Right ventricle myocardium inferior (tissue), 1 donor: ENCODE measurements at places on chromosomes 3 and 15. TPM values are rescaled to one million over a fixed set of nuclear protein-coding genes. Genes with fewer than 3 reads are reported as not detected.

DNA sequence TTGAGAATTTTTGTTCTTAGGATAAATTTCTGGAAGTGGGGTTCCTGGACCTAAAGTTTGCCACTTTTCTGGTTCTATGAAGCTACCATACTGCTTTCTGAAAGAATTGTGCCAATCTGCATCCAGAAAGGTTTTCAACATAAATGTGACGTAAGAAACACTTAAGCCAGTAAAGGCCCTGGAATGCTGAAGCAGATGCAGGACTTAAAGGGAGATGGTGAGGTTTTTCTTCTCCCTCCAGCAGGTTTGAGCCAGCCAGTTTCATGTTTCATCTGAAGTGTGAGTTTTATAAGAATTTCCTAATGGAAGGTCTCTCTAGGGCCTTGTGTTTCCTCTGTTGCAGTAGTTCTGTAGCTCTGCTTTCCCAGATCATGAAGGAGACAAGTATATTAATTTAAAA, 33.1 kb downstream of the ZNF592 start:
- DNase-seq = no peak

GRCh38 chr3:189316296-189317019, 144.7 kb downstream of the TPRG1 start:
- no peak for DNase-seq

DNA sequence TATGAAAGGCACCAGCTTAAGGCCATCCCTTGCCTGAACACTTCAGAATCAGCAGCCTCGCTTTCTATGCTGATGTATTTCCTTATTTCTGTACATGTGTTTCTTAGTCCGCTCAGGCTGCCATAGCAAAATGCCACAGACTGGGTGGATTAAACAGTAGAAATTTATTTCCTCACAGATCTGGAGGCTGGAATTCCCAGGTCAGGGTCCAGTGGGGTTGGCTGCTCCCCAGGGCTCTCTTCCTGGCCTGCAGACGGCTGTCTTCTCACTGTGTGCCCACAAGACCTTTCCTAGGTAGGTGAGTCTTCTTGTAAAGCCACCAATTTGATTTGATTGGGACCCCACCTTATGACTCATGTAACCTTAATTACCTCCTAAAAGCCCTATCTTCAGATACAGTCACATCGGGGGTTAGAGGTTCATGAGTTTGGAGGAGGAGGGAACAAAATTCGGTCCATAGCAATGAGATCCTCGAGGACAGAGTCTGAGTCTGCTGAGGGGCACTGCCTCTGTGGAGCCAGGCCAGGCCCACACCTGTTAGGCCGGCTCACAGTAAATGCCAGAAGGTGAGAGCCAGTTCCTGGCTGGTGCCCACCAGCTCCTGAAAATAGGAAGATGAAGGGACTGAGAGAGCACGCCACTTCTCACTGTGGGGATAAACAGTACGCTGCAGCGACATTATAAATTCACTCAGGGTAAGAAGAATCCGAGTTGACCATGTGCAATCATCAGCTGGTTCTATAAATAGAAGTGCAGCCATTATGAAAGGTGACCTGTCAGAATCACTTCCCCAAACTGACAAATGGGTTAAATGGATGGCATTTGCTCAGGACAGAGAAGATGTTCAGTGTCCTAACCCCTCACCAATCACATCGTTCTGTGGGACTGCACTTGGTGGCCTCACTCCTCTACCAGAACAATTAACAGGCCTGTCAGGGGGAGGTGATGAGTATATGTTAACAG, 41.1 kb downstream of the CTXND1 start:
- DNase-seq = no peak

Gene CHRM5
- not detected for total RNA-seq

Gene KLF15
- total RNA-seq = 33.0 TPM

Gene COL8A1
- total RNA-seq = 14.1 TPM

DNA sequence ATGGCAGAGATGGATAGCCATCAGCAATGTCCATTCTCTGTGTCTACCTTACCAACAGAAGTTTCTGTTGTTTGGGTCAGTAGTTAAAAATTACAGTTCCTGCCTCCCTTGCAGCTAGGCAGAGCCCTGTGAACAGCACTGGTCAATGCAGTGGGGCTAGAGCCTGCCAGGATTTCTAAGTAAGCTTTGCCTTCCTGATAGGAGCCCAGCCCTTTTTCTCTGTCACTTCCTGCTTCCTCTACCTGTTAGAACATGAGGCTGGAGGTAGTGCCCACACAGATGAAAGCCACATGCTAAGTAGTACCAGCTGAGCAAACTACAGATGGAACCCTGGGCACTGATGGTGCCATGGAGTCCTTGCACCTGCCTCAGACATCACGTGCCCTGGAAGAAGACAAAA, 45.0 kb downstream of the MGLL start:
- no peak for DNase-seq

Gene MYD88
- total RNA-seq = 8.8 TPM

- DNase-seq = no peak
These were observed 564 bp upstream of the PIGZ start for GRCh38 chr3:196969134-196969659.

DNA sequence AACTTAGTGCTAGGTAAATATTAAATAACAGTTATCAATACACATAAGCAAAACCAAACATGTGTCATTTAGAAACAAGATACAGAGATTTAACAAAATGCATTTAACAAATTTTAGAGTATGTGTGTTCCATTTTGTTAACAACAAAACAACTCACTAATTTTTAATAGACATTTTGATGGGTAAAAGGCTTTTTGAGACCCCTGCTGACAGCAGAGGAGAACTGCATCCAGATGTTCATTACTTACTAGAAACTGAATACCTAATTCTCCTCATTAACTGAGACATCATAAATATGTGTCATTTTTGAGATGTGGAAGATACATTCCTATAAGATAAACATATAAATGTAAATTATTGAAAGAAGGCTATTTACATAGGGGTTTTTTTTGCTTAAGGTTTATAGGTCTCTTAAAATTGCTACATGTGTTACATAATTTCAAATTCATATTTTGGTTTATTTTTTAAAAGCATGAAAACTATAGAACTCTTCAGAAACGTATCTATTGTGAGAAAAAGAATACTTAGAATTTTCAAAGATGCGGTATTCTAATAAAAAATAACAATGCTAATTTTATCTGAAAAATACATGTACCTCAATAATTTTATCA, 1009.8 kb downstream of the TUSC7 start:
- DNase-seq = no peak
